Caki2 (cell line): ENCODE measurements at places on chromosomes 7 and 10.

DNA sequence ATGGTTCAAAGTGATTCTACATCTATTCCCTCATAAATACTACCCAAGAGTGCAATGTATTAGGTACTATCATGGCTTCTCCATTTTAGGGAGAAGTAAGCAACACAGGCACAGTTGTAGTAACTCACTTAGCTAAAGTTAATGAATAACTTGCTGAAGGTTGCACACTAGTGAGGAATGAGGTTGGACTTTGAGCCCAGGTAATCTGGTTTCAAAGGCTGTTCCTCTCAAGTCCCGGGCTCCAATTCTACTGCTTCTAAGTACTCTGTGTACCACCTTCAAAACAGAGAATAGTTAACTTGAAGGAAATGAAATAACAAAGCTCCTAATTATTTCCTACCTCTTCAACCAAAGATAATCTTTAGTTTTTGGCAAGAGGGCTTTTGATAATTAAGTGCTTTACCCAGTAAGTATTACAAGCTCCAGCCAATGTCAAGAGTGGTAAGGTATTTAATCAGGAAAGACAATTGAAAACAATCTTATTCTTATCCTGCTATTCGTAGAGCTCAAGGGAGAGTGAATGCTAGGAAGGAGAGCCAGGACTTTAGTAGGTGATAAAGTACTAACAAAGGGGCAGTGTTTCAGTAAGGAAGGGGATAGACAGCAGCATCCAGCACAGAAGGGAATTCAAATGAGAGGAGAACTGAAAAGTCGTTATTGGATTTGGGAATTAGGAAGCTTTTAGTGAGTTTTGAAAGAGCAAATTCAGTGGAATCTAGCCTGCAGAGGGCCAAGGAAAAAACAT lies 158.2 kb upstream of the PTPRZ1 start:
- no peak for DNase-seq

DNA sequence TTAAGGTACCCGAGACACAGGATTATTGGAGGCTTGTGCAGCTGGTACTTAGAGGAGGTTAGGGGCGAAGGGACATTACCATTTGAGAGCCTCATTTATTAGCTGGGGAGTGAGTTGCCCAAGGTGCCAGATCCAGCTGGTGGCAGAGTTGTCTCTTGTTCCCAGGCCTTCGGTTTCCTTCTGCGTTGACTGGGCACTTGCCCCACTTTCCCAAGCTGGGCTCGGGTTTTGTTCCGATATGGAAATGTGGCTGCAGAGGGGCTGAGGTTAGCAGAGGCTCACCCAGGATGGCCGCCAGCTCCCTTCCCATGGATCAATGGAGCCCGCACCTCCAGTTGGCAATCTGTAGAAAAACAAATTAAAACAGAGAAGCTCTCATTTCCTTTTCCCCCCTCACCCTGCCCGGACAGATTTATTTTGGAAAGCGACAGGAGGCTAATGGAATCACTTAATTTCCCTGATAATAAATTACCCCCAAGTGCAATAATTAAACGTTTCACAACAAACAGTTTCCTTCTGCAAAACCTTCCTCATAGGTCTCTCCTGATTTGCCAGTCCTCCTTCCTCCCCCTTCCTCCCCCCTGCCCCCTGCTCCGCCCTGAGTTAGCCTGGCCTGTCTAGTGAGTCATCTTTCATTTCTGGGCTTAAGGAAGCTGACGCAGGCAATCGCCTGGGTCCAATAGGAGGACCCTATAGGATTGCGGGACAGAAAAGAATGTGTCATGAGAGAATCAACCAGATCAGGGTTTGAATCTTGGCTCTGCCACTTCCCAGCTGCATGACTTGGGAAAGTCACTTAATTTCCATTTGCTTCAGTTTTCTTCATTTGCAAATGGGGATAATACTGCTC lies 51.7 kb downstream of the ADRA2A start:
- peak; percentile 56 for DNase-seq

- DNase-seq: no peak
Measured at GRCh38 chr7:132004529-132004928, 448.1 kb upstream of the PODXL start.

- peak; percentile 8 for DNase-seq
Measured at GRCh38 chr7:91082852-91083495, 181.3 kb upstream of the FZD1 start.

- DNase-seq: no peak
Measured at GRCh38 chr10:97650726-97651125, 10.3 kb downstream of the PI4K2A start.

DNA sequence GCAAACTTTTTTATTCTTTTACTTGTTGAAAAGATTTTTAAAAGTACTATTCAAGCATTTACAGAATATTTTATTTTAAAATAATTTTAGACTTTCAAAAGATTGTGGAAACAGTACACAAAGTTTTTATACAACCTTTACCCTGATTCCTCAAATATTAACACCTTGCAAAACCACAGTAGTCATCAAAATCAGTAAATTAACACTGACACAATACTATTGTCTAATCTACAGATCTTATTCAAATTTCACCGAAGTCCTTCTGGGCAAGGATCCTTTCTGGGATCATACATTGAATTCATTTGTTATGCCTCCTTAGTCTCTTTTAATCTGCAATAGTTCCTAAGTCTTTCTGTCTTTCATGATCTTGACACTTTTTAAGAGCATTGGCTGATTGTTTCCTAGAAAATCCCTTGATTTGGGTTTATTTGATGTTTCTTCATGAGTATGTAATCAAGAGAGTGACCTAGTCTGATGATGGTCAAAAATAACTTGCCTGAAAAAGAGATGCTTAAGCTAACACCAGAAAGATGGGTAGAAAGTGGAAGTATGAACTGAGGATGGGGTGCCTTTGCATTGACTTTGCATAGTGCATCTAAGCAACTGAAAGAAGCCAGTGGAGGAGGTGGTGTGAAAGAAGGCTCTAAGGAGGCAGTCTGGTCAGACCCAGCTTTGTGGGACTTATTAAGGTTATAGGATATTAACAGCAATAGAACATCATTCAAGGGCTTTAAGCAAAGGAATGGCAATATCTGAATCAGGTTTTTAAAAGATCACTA lies 9.7 kb downstream of the STAMBPL1 start:
- no peak for DNase-seq

GRCh38 chr7:157558516-157558874 lies 221.7 kb downstream of the DNAJB6 start:
- no peak for DNase-seq

- DNase-seq: no peak
Measured at GRCh38 chr7:133983685-133984419, 143.3 kb upstream of the LRGUK start.

DNA sequence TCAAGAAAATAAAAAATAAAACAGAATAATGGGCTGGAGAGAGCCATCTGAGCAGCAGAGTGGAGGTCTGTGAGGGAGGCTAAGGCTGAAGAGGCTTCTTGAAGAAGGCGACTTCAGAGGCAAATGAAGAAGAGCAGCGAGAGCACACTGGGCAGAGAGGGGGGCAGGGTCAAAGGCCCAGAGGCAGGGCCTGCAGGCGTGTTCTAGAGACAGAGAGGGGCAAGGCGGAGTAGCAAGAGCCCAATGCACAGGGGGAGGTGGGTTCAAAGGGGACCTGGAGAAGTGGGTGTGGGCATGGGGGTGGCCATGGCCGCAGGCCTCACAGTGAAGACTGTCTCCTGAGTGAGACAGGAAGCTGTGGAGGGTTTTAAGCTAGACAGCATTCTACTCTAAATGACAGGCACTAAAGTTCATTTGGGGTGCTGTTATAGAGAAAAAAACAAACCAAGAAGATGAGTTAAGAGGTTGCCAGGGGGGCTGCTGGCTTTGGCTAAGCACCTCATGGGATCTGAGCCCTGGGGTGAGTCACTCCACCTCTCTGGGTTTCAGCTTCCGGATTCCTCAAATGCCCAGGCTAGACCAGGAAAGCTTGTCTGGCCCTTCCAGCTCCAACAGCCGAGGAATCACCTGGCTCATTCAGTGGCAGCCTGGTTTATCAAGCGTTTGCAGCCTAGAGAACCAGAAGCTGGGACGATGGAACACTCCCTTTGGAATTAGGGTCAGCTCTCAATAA lies 81.7 kb downstream of the DLG5 start:
- peak; percentile 27 for DNase-seq

DNA sequence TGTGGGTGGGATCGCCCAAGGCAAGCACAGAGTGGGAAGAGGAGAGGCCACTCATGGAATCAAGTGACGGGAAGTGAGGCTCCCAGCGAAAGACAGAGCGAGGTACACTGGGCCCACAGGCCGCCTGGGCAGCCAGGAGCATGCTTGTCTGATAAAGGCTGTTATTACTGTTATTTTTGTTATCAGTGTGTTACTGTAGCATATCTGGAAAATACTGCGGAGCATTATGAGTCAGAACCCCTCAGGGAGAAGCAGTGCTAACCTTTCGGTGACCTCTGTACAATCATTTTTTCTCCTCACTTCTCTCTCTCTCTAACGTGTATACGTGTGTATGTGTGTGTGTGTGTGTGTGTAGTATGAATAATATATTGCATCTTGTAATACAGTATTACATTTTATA lies 3.8 kb upstream of the TCERG1L start:
- DNase-seq: no peak

DNA sequence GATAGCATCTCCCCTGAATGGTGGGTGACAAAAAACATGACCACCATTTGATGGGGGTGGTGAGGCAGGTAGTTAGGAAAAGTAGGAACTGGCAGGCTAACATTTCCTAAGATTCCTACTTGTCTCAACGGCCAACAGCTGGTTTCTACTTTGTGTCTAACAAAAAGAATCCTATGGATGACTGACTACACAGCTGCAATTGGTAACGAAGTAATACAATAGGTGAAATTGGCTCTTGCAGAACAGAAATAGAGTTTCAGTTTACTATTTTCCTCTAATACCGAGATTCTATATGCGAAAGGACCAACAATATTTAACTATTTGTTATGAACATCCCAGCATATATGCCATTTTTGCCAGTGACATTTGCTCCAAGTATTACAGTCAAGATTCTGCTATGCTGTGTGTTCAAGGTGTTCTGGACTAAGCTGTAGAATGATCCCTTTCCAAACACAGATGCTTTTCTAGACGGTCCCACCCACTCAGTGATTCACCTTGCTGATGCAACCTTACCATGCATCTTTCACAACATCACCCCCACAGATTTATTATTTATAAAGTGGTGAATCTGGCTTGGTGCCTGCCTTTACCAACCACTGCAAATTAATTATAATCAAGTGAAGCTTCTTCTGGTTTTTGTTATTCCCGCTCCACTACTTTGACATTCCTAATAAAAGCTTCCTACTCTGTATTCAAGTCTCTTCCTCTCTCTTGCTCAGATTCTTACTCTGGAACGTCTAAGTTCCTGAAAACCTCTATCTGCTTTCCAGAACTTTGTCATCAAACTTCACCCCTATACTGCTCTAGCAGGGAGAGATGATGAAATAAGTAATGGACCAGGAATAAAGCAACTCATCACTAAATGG lies 16.8 kb downstream of the BBIP1 start:
- DNase-seq: peak; percentile 50

GRCh38 chr7:25351761-25352160 lies 123.5 kb upstream of the NPVF start:
- DNase-seq: no peak

DNA sequence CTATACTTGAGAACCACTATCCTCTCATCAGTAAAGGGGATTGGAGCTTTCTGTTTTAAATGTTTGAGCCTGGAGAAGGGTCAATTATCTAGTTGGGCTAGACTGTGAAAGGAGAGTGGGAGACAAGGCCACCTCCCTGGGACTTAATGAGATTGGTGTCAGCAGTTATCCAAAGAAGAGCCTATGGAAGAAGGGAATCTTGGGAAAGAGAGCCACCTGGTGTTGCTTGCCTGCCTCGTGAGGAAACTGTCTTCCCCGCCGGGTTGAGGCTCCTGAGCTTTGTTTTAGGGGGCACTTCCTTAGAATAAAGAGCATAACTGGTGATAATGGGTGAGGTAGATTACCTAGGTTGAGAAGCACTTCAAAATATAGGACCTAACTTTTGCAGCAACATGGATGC lies 32.0 kb upstream of the ABCB4 start:
- DNase-seq: no peak

GRCh38 chr7:66182920-66183319 lies 22.2 kb upstream of the TPST1 start:
- DNase-seq: no peak

- DNase-seq: no peak
Measured at GRCh38 chr10:29205787-29206186, 83.1 kb upstream of the LYZL1 start.

DNA sequence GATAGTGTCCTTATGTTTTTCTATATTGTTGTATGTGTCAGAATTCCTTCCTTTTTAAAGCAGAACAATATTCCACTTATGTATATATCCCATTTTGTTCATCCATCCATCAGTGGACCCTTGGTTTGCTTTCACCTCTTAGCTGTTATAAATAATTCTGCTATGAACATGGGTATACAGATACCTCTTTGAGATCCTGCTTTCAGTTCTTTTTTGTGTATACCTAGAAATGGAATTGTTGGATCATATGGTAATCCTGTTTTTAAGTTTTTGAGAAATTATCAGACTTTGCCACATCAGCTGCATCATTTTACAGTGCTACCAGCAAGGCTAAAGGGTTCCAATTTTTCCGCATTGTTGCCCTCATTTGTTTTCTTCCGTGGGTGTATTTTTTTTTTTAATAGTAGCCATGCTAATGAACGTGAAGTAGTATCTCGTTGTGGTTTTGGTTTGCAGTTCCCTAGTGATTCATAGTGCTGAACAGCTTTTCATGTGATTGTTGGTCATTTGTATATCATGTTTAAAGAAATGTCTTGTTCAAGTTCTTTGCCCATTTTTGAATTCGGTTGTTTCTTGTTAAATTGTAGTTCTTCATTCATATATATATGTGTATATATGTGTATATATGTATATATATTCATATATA lies 87.8 kb downstream of the LCOR start:
- no peak for DNase-seq

DNA sequence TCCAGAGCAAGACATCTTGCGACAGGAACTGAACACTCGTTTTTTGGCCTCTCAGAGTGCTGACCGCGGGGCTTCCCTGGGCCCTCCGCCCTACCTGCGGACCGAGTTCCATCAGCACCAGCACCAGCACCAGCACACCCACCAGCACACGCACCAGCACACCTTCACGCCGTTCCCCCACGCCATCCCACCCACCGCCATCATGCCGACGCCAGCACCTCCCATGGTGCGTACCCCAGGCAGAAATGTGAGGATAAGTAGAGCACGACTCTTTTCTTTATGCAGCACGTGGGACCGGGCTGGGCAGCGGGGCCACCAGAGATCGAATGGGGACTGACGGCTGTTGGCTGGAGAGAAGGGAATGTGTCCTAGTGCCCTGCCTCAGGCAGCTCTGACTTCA lies 365.8 kb upstream of the GALNT17 start:
- no peak for DNase-seq
